ENCODE measurements at places on chromosomes 2 and 18.
A peak's percentile ranks its signal among the peaks of the same experiment; 100 is the strongest.

DNA sequence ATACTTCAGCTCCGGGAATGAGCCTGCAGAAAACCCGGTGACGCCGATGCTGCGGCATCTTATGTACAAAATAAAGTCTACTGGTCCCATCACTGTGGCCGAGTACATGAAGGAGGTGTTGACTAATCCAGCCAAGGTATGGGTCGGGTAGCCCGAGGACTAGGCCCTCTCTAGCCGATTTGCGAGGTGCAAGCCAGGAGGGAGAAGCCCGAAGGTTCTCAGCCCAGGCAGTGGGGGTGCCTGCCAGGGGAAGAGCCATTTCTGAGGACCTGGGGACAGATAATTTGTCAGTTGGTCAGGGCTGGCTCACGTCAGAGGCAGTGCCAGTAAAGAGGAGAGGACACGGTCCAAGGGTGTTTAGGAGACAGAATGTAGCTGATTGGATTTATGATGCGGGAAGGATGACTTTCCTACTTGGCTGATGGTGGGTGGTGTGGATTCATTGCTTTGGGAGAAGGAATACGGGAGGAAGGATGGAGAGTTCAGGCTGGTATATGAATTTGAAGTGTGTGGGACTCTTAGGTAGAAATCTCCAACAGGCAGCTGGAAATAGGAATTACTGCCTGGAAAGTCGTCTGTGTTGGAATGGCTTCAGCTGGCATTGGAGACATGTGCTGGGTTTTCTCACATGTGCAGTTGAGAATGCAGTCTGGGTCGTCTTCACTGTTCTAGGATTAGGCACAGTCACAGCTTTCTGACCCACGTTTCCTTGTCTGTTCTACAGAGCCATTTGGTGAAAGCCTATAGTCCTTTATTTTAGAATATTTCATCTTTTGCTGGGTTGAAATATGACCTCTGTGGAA is 874 bp downstream of the NDUFAF7 start:
- no peak for DNase-seq

GRCh38 chr2:20049637-20050036 is 1.8 kb downstream of the LAPTM4A start:
- no peak for DNase-seq

DNA sequence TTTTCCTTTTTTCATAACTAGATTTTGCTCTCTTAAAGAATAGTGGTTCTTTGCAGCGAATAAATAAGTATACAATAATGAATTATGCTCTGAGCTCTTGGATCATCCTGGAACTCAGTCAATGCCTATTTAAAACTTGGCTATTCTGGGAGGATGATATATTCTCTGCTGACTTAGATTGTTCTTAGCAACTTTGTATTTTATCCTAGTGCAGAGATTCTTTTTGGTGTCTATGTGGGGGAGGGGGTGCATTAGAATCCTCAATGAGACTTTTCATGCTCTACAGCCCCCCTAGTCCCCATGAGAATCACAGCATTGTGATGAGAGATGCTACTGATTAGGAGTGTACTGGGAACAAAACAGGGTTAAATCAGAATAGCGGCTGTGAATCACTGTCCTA is 8.8 kb upstream of the FAM98A start:
- DNase-seq: no peak

DNA sequence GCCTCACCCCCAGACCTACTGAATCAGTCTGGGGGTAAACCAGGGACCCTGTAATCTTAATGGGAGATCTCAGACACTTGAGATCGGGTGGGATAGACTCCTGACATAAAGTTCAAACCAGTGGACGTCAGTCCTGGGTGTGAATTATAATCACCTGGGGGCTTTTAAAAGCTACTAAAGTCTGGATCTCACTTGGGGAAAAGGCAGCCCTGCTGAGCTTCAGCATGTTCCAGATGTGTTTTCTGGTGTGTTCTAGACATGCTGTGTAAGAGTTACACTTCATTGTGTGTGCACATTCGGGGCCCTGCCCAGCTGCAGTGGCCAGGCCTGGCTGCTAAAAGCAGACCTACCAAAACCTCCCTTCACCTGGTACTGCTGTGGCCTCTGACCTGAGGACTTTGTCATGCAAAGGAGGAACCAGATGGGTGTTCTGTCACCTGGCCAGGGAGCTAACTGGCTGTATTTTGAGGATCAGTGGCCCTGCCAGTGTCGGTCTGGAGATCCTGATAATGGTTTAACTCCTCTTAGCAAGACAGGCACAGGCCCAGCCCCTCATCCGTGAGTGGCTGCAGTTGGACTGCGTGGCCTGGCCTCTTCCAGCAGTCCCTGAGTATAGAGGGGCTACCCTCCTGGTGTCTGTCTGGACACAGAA is 10.6 kb downstream of the RRM2 start:
- no peak for DNase-seq

GRCh38 chr18:43893001-43893637 is 615.8 kb upstream of the SYT4 start:
- DNase-seq: peak; percentile 98

GRCh38 chr2:231634412-231634811 is 41.7 kb downstream of the TEX44 start:
- DNase-seq: no peak

DNA sequence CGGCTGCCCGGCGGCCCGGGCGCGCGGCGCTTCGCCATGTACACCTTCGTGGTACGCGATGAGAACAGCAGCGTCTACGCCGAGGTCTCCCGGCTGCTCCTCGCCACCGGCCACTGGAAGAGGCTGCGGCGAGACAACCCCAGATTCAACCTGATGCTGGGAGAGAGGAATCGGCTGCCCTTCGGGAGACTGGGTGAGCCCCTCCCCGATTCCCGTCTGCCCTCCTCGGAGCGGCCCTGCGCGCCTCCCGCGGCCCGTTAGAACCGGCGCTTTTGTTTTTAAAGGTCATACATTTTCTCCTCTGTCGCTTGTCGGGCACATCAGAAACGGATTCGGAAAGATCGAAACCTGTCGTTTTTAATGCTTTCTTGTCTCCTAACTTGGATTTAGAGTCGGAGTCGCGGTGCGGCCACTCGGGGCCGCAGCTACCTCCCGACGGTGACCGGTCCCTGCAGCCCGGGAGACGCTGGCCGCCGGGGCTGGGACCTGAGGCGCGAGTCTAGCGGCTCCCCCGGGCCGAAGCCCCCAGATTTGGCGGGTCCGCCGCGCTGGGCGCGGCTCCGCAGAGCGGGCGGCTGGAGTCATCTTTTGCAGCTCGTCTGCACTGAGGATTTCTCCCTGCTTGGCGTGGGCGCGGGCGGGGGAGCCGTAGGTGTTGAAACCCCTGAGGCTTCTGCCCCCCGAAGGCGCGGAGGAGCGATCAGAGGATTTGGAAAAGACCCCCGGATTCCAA is 519 bp downstream of the TTL start:
- DNase-seq: no peak

DNA sequence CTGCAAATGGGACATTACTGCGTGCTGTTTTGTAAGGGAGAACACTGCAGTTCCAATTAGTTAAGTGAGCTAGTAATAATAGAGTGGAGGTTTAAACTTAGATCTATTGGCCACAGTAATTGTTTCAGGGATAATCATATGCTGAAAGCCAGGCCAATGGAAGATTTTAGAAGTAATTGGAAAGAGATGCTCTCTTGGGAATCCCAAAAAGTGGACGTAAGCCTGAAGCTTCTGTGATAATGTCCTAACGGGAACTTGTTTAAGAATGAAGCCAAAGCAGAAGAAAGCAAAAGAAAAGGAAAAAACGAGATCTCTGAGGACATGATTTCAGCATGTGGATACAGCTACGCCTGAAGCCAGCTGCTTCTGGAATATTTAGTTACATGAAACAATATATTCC is 594.6 kb downstream of the SLC4A3 start:
- DNase-seq: no peak

DNA sequence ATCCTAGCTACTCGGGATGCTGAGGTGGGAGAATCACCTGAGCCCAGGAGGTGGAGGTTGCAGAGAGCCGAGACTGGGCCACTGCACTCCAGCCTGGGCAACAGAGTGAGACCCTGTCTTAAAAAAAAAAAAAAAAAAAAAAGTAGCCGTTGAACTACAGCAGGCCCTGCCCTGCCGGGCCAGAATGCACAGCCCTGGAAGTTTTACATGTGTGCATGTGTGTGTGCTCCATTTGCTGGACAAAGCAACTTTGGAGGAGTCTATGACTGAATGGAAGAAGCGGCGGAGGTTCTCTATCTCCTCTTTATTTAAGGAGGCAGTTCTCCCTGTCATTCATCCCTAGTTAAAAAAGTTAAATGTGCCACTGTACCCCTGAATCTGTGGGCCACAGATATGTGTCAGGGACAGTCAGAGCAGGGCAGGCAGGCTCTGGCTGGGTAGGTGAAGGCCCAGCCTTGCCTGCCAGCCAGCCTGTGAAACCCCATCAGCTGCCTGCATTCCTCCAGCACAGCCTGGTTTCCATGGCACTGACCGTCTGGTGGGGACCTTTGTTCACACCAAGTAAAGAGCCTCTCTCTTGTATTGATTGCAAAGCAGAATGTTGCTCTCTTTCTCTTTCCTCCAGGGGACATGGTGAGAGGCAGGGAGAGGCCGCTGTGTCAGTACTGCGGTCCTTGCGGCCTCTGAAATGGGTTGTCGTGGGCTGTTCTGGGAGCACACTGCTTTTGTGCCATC is 10.9 kb downstream of the LIPG start:
- no peak for DNase-seq

DNA sequence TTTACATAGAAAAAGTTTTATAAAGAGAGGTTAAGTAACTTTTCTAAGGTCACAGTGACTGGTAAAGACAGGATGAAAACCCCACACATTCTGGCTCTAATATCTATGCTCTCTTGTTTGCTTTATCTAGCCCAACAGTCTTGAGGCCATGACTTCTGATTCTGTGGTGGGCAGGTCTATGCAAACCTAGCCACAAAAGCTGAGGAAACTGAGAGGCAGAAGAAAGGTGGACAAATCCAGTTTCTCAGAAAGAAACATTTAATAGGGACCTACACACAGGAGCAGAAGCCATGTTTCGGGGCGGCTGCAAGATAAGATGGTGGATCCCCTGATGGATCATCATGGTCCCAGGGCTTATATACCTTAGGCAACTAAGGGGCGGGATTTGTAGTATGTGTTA is 21.8 kb downstream of the HSPD1 start:
- no peak for DNase-seq

- no peak for DNase-seq
Observed at GRCh38 chr2:146503366-146503765, 1341.5 kb upstream of the ACVR2A start.

DNA sequence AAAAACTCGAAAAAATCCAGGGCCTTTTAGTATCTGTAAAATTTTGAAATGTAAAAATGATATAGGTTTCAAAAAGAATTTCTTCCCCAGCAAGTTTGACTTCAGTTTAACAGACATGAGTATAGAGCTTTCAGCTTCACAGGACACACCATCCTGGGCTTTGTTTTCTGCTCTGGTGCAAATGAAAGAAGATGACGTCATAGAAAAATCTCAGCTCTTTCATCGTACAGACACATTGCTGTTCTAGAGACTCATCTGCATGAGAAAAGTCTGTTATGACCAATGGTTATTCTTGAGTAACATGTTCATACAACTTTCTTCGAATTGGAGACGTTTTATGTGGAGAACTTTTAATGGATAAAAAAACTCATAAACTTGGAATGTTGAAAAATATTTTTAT is 111.7 kb upstream of the DYNAP start:
- no peak for DNase-seq

- DNase-seq: no peak
Observed at GRCh38 chr2:86283411-86284030, 53.9 kb downstream of the REEP1 start.

DNA sequence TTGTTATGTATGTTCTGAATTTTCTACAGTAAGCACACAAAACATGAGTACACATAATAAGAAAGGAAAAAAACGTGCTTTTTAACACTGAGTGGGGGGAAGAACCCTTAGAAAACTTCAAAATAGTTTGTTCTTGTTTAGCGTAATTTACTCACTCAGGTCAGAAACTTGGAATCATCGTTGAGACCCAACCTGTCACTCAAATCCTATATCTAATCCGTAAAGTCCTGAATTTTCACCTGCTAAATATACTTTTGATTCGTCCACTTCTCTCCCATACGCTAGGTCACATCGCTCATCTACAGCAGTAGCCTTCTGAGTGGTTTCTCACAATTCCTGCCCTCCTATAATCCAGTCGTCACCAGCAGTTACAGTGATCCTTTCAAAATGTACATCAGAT is 767 bp downstream of the TPRKB start:
- no peak for DNase-seq

DNA sequence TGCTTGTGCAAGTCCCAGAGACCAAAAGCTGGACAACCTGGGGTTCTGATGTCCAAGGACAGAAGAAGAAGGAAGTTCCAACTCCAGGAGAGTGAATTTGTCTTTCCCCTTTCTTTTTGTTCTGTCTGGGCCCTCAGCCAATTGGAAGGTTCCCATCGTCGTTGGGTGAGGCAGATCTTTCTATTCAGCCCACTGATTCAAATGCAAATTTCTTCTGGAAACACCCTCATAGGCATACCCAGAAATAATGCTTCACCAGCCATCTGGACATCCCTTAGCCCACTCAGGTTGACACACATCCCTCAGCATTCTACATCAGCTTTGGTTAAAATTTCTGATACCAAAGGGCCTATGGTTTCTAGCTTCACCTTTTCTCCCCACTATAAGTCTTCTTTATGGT is 156.5 kb downstream of the SP3 start:
- DNase-seq: no peak

GRCh38 chr2:170690640-170691039 is 24.5 kb upstream of the SP5 start:
- no peak for DNase-seq

GRCh38 chr2:195411219-195411687 is 245.8 kb upstream of the SLC39A10 start:
- DNase-seq: peak; percentile 66

DNA sequence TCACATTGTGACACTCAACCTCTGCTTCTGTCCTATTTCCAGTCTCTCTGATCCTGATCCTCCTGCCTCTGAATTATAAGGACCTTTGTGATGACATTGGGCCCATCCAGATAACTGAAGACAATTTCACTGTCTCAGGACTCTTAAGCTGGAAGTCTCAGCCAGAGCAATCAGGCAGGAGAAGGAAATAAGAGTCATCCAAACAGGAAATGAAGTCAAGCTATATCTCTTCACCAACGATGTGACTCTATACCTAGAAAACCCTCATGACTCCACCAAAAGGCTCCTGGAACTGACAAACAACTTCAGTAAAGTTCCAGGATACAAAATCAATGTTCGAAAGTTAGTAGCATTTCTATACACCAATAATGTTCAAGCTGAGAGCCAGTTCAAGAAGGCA is 29.3 kb upstream of the TWIST2 start:
- no peak for DNase-seq

DNA sequence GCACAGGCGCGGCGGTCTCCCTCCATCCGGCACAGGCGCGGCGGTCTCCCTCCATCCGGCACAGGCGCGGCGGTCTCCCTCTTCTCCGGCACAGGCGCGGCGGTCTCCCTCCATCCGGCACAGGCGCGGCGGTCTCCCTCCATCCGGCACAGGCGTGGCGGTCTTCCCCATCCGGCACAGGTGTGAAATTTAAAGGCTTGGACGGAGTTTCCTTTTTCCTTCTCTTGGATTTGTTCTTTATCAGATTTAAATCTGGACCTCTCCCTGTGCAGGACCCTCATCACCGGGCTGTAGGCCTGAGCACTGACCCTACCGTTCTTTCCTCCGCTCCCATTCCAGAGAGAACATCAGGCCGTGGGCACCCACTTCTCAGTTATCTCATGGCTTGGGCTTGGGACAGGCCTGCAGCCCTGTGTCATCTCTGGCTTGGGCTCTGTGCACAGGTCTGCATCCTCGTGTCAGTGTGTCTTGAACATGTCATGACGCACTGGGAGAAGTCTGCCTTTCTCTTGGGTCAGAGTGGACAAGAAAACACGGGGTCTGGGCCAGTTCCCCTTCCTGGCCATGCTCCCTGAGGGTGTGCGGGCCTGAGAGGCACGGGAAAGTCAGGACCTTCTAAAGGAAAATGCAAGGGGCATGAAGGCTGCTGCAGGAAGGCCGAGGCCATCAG is 53.9 kb upstream of the PXDN start:
- DNase-seq: no peak

All from stromal cell of bone marrow (primary cell).